ENCODE measurements at places on chromosomes 7 and 10.

DNA sequence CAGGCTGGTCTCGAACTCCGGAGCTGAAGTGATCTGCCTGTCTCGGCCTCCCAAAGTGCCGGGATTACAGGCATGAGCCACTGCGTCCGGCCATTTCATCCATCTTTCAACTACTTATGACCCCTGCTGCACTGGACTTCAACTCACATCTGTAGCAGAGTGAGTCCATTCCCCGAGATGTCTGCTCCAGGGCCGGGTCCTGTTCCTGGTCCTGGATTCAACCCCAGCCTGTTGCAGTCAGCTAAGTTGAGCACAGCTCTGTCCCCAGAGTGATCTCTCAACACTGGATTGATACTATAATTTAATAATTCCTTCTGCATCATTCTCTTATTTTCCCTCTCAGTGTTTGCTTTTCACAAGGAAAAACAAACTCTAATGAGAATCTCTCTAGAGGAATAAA is 25.8 kb downstream of the PRTFDC1 start:
- DNase-seq, result no peak

DNA sequence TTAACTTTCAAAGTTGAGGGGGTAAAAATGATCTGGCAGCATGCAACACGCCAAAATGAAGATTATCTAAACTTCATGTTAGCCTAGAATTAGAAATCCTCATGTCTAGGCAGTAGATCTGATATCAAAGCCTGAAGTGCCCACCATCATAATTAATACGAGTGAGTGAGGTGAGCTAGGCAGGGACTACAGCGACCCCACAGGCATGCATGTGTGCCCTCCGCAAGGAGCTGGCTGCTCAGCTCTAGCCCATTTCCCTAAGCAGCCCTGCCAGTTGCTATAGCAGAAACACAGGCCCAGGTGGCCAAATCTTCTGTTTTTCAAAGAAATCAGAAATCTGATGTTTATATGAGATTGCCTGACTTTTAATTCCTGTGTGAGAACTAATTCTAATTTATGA is 93.1 kb upstream of the IFRD1 start:
- DNase-seq, result no peak

DNA sequence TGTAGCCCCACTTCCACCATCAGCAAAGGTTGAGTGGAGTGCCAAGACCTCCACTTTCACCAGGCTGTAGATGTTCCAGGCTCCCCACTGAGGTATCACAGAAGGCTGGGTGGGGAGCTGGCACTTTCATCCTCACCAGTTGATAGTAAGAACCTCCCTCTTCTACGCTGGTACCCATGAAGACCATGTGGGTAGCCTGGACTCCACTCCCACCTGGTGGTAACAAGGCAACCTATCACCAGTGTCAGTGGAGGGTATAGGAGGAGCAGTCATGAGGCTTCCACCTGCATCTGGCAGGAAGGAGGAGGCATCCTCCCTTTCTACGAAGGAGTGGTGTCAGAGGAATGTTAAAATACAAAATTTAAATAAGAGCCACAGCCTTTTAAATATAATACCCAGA is 4.4 kb downstream of the SMIM30 start:
- DNase-seq, result no peak

GRCh38 chr7:32879460-32879859 is 12.1 kb downstream of the KBTBD2 start:
- no peak for DNase-seq

- no peak for DNase-seq
Measured at GRCh38 chr7:157568106-157568769, 231.4 kb downstream of the DNAJB6 start.

DNA sequence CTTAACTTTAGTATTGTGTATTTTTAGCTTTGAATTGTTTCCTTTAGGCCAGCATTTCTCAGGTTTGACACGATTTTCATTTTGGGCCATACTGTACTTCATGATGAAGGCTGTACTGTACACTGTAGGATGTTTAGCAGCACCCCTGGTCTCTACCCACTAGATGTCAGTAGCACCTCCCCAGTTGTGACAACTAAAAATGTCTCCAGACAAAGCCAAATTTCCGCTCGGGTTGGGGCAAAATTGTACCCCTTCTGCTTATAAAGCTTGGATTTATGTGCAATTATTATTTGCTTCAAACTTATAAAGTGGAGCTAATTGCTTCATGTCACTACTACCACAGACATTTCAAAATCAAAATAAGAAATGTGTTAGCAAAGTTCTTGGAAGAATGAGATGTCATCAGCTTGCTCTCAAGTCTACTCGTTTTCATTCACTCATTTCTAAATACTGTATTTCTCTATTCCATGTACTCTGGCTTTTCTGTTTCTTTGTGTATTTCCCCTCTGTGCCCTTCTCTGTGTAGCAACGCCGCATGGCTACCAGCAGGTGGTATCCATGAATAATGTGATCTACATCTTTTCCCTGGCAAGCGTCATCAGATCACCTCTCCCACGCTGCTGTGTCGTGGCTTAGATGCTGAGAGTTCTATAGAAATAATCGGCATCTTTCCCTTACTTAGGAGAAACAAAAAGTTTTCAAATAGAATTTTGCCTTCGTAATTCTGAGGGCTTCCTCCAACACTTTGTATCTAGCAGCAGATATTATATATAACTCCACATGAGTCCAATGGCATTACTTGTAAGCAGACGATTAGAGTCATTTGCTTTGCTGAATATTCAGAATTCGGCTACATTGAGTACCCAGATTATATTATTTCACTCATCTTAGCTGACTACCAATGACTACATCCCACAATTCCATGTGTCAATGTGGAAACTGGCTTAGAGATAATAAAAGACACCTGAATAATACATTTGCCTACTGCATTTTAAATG is 47.8 kb upstream of the CALCR start:
- DNase-seq, result peak; percentile 34

- DNase-seq, result no peak
Measured at GRCh38 chr7:55189878-55190436, 171.1 kb downstream of the EGFR start.

DNA sequence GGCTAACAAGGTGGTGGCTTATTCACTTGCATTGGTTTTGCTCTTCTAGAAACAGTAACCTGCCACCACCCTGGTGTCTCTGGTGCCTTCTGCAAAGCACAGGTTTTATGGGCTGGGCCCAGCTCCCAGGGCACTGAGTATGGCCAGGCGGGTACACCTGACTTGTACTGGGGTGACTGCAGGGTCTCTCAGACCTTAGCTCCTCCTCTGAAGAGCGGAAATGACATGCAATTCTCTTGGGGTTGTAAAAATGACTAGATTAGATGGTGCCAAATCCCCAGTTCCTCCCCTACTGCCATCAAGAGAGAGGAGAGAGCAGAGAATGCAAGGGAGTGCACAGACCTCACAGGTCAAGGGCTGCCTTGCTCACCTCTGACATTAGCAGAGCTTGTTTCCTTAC is 14.7 kb downstream of the ESYT2 start:
- no peak for DNase-seq

- no peak for DNase-seq
Measured at GRCh38 chr7:81693080-81693479, 76.8 kb downstream of the HGF start.

GRCh38 chr7:98212532-98213041 is 1.3 kb downstream of the BHLHA15 start:
- no peak for DNase-seq

DNA sequence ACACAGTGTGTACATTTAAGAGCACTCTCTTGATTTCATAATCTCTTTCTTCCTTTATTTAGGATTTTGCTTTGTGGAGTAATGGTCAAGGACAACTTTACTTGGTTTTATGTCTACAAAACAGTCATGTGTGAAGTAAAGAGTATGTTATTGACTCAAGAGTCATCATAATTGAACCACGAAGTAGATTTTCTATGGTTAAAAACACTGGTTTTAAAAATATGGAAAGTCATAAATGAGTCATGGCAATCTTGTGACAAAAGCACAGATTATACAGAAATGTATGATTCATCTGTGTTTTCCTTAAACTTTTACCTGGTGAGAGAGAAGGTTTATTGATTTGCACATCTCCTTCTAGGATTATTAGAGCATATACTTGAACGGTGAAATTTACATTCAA is 969.7 kb downstream of the GATA3 start:
- DNase-seq, result no peak

DNA sequence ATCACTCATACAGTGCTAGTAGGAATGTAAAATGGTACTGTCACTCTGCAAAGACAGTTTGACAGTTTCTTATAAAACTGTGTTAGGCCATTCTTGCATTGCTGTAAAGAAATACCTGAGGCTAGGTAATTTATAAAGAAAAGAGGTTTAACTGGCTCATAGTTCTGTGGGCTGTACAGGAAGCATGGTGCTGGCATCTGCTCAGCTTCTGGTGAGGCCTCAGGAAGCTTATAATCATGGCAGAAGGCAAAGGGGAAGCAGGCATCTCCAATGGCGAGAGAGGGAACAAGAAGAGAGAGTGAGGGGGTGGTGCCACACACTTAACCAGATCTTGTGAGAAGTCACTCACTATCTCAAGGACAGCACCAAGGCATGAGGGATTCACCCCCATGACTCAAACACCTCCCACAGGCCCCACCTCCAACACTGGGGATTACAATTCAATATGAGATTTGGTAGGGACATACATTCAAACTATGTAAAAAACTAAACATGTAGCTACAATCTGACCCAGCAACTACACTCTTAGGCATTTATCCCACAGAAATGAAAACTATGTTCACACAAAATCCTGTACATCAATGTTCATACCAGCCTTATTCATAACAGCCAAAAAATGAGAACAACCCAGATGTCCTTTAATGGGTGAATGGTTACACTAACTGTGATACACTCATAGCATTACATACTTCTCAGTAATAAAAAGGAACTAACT is 5.0 kb downstream of the ALDH18A1 start:
- no peak for DNase-seq

- DNase-seq, result no peak
Measured at GRCh38 chr10:98276311-98276710, 8.3 kb upstream of the LOXL4 start.

- no peak for DNase-seq
Measured at GRCh38 chr7:36391436-36392198, 2.0 kb downstream of the ANLN start.

GRCh38 chr10:119853574-119853973 is 19.1 kb downstream of the MCMBP start:
- DNase-seq, result no peak

DNA sequence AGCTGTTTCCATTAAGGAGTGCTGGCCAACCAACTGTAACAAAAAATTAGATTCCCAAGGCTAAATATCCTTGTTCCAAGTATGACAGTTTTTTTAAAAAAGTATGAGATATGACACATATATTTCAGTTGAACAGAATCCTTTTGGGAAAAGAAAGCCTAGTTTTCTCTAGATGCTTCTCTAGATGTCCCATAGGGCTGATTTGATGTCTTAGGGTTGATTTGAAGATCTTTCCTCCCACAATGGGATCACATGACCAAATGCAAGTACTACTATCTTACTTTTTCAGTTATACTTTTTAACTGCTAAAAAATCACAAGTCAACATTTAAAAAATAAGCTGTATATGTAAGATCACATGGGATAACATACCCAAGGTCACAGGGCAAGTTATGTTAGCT is 3.7 kb downstream of the NAMPT start:
- DNase-seq, result no peak

GRCh38 chr7:148037044-148037443 is 553.5 kb upstream of the C7orf33 start:
- no peak for DNase-seq

- no peak for DNase-seq
Measured at GRCh38 chr7:21999896-22000295, 54.2 kb upstream of the CDCA7L start.

DNA sequence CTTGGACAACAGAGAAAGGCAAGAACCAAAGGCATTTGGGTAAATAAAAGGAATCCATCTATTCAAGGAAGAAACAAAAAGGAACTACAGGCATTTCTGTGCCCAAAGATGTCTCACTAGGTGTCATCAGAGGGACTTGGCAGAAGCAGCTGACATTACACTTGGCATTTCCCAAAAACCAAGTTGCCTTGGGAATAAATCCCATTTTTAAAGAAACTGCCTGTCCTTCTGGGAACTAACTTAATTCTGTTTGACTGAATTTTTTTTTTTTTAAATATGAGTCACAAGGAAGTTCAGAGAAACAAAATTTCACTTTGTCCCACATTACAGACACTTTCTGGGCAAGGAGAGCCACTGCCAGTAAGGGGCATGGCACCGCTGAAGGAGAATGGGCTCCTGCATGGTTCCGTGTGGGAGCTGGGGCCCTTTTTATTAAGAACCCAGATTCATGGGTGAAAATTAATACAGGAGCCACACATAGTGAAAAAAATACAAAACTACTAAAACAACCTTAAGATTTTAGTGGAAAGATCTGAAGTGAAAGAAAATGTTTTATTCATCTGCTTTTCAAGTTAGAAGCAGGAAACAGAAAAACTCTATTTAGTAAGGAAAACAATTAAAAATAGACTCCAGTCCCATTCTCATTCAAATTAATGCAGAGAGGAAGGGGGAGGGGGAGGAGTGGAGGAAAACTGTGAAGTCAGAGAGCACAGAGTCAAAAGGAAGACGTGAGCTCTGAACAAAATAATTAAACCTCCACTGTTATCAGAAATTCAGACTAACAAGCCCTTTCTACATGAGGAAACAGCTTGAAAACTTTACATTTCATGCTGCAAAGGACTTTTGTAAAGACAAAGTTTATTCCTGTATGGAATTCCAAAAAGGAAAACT is 118.4 kb upstream of the PDLIM1 start:
- DNase-seq, result no peak

DNA sequence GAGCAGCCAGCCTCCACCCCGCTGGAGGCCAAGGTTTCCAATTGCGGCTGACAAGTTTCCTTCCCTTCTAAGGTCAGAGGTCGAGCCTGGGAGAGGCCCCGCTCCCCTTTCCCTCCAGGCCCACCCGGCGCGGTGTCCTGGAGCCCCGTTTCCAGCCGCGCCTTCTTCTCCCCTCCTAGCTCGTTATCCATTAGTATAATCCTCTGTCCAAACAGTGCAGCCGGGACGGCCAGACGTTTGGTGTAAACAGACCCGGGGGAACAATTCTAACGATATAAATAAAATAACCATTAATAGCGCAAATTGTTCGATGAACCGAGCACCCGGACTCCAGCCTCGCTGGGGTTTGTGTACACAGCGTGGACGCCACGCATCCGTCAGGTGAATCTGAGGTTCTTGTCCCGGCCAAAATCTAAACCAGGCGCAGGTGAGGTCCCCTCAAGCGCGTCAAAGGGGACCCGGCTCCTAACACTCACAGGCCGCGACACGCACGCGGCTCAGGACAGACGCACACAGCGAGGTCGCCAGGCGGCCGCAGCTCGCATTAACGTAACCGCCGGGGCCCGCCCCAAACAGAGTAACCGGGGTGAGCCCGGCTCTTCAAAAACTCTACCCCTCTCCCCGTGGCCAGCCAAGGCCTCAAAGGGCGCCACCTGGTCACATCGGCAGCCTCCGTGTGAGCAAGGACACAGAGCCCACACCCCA is 10.8 kb upstream of the NKX2-3 start:
- DNase-seq, result no peak

GRCh38 chr7:55020466-55020871 is 1.7 kb downstream of the EGFR start:
- no peak for DNase-seq

GRCh38 chr10:4270116-4270515 is 485.1 kb upstream of the KLF6 start:
- no peak for DNase-seq

- DNase-seq, result no peak
Measured at GRCh38 chr7:106139265-106140251, 27.4 kb upstream of the SYPL1 start.
